ENCODE measurements at places on chromosomes 12 and 14. TPM values are rescaled to one million over a fixed set of nuclear protein-coding genes. Genes with fewer than 3 reads are reported as not detected.
A peak's percentile ranks its signal among the peaks of the same experiment; 100 is the strongest.

- no peak for DNase-seq
These were observed 141.3 kb downstream of the ZNF664 start for GRCh38 chr12:124114316-124114715.

GRCh38 chr12:29883525-29883924 lies 99.8 kb upstream of the TMTC1 start:
- DNase-seq, result no peak

GRCh38 chr12:68414988-68415387 lies 82.8 kb upstream of the MDM1 start:
- DNase-seq, result no peak

The ALX1 gene
- total RNA-seq, result not detected

The RGS6 gene
- not detected for total RNA-seq

The ING4 gene
- total RNA-seq, result 34.8 TPM

The VRTN gene
- total RNA-seq, result not detected

GRCh38 chr12:10165421-10165820 lies 6.5 kb downstream of the OLR1 start:
- DNase-seq, result no peak

- DNase-seq, result no peak
These were observed 5.5 kb upstream of the RNASE1 start for GRCh38 chr14:20808162-20808483.

DNA sequence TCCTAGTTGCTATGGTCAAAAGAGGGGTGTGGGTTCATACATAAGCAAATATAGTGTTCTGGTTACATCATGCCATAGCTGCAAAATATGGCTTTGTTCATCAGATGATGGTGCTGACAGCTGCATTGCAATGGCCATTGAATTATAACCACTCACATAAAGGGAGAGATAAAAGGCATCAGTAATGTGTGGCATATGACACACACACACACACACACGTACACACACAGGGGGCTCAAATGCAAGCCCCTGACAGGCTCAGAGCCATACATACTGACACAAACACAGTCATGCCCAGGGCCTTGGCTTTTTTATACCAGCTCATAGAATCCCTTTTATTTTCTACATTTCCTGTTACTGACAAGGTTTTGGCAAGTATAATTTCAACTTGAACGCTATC lies 698.9 kb downstream of the BCL11B start:
- DNase-seq, result no peak

The CMA1 gene
- total RNA-seq, result not detected

- DNase-seq, result no peak
These were observed 239.2 kb upstream of the FKBP4 start for GRCh38 chr12:2555487-2556082.

DNA sequence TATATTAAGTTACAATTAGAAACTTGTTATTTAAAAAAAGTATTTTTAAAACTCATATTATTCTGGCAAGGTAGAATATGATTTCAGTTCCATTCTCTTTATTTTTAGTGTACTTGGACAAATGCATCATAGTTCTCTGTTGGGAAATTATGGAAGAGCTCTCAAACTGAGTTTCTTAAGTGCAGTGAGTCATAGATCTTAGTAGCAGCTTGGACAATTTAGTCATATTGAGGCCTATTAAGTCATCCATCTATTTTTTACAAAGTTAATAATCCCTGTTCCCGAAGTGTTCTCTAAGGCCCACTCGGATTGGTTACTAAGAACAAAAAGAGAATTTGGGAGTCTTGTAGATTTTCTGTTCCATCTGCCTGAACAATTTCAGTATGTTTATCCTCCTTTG lies 113.9 kb downstream of the ANO4 start:
- peak; percentile 70 for DNase-seq

The CCDC175 gene
- not detected for total RNA-seq

The LRRC23 gene
- total RNA-seq, result 5.7 TPM

DNA sequence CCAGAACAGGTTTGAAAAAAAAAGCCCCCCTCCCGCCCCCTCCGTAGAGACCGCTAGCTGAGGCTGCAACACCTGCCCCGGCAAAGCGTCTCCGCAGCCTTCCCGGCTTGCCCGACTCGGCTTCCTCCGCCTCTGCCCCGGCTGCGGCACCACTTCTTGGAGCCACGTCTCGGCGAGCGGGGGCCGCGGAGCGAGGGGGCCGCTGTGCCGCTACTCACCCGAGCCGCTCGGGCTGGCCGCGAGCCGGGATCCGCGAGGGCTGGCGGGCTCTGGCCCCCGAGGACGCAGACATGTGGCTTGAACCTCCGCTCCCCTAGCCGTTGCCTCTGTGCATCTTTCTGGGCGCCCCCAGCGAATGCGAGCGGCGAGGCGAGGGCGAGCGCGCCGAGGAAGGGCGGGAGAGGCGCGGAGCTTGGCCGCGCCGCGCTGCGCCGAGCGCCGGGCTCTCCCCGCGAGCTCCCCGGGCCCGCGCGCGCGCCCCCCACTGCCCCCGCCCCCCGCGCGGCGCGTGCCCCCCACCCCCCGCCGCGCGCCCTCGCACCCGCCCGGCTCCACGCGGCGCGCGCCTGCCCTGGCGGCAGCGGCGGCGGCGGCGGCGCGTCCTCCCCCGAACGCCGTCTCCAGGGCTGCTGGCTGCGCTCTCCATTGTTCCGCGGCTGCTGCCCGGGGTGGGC lies 249.5 kb downstream of the APAF1 start:
- DNase-seq, result no peak

DNA sequence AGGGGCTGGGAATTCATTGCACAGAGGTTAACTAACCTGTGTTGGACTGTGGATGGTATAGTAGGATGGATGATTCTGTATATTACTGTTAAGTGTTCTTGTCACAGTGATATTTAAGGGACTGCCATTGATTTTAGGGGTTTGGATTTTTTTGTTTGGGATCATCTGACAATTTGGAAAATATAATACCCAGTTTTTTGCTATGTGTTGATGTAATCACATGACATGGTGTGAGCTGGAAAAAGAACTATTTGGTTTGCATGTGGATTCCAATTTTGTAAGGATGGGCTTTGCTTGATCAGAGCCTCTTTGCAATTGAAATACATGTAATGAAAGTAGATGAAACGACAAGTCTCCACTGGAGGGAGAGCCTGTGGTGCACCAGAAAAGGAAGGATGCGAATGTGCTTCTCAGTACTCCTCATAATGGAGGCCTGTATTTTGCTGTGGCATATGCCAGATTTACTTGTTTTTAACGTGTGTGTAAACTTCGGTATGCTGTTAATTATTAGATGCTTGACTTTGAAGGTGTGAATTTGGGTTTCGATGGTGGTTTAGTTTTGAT lies 2.7 kb downstream of the DYRK2 start:
- DNase-seq, result peak; percentile 23

The OLR1 gene
- 0.17 TPM for total RNA-seq

DNA sequence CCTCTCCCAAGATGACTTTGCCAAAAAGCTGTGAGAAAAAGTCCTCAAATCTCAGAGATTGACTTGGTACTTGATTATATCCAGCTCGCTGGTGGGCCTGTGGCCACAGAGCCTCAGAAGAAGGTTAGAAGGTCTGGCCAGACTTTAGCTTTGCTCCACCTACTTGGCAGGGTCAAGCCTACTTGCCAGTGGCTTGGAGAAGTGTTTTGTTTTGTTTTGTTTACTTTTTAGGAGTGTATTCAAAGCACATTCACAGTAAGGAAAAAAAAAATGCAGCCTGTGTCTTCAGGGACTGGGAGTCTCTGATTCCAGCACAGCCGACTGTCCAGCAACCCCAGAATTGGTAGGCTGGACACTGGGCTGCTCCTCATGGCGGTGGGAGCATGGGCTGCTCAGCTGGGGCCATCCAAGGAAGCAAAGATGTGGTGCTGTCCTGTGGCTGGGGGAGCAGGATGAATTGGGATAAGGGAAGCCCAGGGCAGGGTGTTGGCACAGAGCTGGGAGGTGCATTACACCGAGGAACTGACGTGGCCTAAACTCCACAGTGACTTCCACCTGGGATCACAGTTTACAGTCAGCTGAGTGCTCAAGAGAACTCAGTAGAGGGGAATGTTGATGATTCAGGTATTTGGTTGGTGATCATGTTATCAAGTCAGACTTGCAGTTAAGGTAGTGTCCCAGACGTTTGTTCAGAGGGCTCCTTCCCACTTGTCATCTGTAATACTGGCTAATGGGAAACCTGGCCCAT lies 73.5 kb downstream of the PPP2R5C start:
- DNase-seq, result no peak

DNA sequence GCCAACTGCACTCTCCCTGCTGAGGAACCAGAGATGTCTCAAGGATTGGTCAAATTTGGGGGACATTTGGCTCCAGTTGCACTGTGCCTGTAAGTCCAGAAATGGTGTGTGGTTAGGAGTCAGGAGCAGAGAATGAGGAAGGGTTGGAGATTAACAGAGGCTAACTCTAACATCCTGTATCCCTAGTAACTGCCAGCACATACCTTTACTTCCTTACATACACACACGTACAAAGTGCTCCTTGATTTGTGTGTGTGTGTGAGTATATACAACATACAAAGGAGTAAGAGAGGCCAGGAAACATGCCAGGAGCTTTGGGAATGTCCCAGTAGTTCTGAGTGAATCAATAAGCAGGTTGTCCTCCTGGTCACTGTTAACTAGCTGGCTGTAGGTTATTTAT lies 39.8 kb upstream of the NRXN3 start:
- DNase-seq, result no peak

DNA sequence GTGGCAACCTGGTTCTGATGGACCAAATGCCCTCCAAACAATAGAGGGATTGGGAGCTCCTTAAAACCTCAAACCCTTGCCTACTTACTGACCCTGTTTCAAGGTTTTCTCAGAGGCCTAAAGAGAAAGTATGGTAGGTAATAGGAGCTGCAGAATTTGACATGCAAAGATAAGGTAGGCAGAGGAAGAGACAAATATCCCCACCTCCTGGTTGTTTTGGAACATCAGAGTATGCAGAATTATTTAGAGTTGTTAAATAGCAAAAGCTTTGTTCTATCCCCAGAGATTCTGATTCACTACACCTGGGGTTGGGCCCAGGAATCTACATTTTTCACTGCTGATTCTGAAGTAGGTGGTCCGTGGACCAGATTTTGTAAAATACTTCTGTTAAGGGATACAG lies 421.2 kb downstream of the SOX5 start:
- DNase-seq, result peak; percentile 1

GRCh38 chr14:91146661-91147060 lies 32.8 kb downstream of the DGLUCY start:
- no peak for DNase-seq

GRCh38 chr12:52181746-52182145 lies 10.1 kb downstream of the KRT80 start:
- DNase-seq, result no peak

The FSCB gene
- not detected for total RNA-seq

The GALNT6 gene
- 4.4 TPM for total RNA-seq

DNA sequence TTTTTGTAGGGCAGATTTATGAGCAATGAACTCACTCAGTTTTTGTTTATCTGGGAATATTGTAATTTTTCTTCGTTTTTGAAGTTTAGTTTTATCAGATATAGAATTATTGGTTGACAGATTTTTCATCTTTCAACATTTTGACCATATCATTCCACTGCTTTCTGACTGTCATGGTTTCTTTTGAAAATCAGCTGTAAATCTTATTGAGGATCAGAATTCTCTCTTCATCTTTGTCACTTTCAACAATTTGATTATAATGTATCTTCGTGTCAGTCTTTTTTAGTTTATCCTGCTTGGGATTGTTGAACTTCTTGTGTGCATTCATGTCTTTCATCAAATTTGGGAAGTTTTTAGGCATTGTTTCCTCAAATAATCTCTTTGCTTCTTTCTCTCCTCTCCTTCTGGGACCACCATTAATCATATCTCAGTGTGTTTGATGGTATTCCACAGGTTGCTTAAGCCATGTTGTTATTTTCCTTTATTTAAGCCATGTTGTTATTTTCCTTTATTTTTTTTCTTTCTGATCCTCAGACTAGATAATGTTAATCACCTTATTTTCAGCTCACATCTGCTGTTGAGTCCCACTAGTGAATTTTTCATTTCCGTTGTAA lies 229.7 kb upstream of the GARIN2 start:
- no peak for DNase-seq

DNA sequence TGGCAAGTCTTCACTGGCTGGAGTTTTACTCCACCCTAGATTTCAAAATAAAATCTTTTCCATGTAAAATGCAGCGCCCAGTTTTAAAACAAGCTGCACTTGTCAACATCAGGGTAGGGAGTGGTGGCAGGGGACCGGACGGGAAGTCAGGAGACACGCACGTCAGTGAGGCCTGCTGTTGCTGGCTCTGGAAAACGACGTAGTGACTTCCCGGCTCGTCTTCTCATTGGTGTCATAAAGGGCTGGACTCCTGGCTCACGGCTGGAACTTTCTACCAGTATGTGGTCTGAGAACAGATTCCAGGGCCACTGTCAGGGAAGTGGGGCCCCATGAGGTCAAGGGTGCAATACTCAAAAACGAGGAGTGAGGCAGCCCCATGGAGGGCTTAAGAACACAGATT lies 64.2 kb upstream of the FOXN3 start:
- DNase-seq, result no peak

GRCh38 chr12:5033883-5034282 lies 9.8 kb upstream of the KCNA5 start:
- no peak for DNase-seq

The NPFF gene
- not detected for total RNA-seq

The C12orf50 gene
- total RNA-seq, result 0.16 TPM

The CBLN3 gene
- 1.3 TPM for total RNA-seq

The TEX22 gene
- 0.17 TPM for total RNA-seq

- DNase-seq, result no peak
These were observed 68.8 kb upstream of the GNPNAT1 start for GRCh38 chr14:52860209-52860608.
